CD8-positive, alpha-beta memory T cell (primary cell): ENCODE measurements at places on chromosomes 3 and 15. TPM values are rescaled to one million over a fixed set of nuclear protein-coding genes. Genes with fewer than 3 reads are reported as not detected.
A peak's percentile ranks its signal among the peaks of the same experiment; 100 is the strongest.

Gene RTP4
- 3.1 TPM for total RNA-seq

Gene ZDHHC19
- total RNA-seq = not detected

Gene FILIP1L
- 0.20 TPM for total RNA-seq

Gene SNURF
- total RNA-seq = 5.3 TPM

Gene GOLGA6D
- not detected for total RNA-seq

Gene SNTN
- total RNA-seq = not detected

Gene SLC51A
- not detected for total RNA-seq

Gene OR5K2
- not detected for total RNA-seq

Gene CD200
- 17.9 TPM for total RNA-seq

Gene XYLB
- total RNA-seq = 5.7 TPM

Gene NEDD4
- total RNA-seq = 9.7 TPM

- peak overlapping the region; percentile 49 for H3K27ac ChIP-seq
- H3K36me3 ChIP-seq = no peaks in the 10 kb centered on the region
- DNase-seq = peak; percentile 70
- no peaks in the 10 kb centered on the region for H3K27me3 ChIP-seq
- H3K4me1 ChIP-seq = peaks cover 38% of the 10 kb centered on the region
Measured at GRCh38 chr15:90059208-90059985, 42.9 kb downstream of the IDH2 start.

GRCh38 chr15:90082140-90082715 is 20.0 kb downstream of the IDH2 start:
- H3K4me1 ChIP-seq = no peaks in the 10 kb centered on the region
- H3K27ac ChIP-seq = no peak overlapping the region
- H3K27me3 ChIP-seq = no peaks in the 10 kb centered on the region
- DNase-seq = no peak

GRCh38 chr3:142809259-142809658 is 79.6 kb downstream of the PCOLCE2 start:
- H3K27me3 ChIP-seq = no peaks in the 10 kb centered on the region
- no peaks in the 10 kb centered on the region for H3K4me1 ChIP-seq
- no peak overlapping the region for H3K4me3 ChIP-seq
- no peaks in the 10 kb centered on the region for H3K36me3 ChIP-seq
- DNase-seq = no peak
- H3K27ac ChIP-seq = no peak overlapping the region

DNA sequence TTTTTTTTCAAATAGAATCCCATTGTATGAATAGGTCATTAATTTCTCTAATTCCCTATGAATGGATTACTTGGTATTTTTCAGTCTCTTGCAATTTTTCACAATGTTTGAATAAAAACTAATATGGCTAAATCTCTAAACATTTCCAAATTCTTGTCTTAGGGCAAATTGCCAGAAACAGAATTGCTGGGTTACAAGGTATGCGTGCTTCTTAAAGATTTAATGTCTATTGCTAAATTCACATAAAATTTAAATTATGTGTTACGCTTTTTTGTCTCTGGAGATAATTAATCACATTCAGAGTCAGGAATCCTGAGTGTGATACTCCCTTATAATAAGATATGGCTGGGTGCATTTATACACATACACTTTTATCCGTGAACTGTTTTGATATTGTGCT is 264.5 kb upstream of the TBL1XR1 start:
- H3K4me3 ChIP-seq = no peak overlapping the region
- DNase-seq = no peak
- H3K36me3 ChIP-seq = no peaks in the 10 kb centered on the region
- no peaks in the 10 kb centered on the region for H3K27me3 ChIP-seq

DNA sequence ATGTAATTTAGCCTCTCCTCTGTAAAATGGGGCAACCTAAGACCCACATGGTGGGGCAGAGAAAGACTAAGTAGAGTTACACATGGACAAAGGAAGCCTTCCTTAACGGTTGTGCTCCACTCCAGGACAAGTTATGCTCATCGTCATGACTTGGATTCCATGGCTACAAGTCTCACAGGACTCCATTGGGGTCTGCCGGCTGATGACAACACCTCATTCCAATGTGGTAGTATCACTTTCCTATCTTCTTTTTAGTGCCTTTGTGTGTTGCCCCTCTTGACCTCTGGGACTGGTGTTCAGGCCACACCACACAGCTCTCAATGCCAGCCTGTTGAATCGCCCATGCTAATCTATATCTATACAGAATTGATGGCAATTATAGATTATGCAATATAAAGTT is 181.3 kb upstream of the WNT5A start:
- H3K4me1 ChIP-seq = no peaks in the 10 kb centered on the region
- H3K27me3 ChIP-seq = no peaks in the 10 kb centered on the region
- H3K27ac ChIP-seq = no peak overlapping the region
- no peak for DNase-seq

- H3K4me1 ChIP-seq = no peaks in the 10 kb centered on the region
- H3K27me3 ChIP-seq = no peaks in the 10 kb centered on the region
- no peak overlapping the region for H3K4me3 ChIP-seq
- H3K36me3 ChIP-seq = no peaks in the 10 kb centered on the region
- no peak overlapping the region for H3K27ac ChIP-seq
- DNase-seq = no peak
Measured at GRCh38 chr3:35224565-35225295, 414.6 kb upstream of the ARPP21 start.

- H3K4me1 ChIP-seq = no peaks in the 10 kb centered on the region
- no peak overlapping the region for H3K4me3 ChIP-seq
- no peak overlapping the region for H3K27ac ChIP-seq
Measured at GRCh38 chr15:52052066-52052935, 33.3 kb downstream of the MAPK6 start.

GRCh38 chr3:136196064-136196400 is at the start of gene MSL2:
TSS of gene MSL2 (minus strand) at chr3:136196335. CDS start at chr3:136195113, 1,222 bp downstream.
- H3K4me3 ChIP-seq = peak within 1 kb of the TSS; percentile 89
- peak within 1 kb of the TSS; percentile 84 for H3K27ac ChIP-seq
- no peaks in the 10 kb centered on the region for H3K36me3 ChIP-seq
- H3K27me3 ChIP-seq = no peaks in the 10 kb centered on the region
- H3K4me1 ChIP-seq = peaks cover 29% of the 10 kb centered on the region
- DNase-seq = no peak

GRCh38 chr15:35987056-35987455 is 441.1 kb upstream of the DPH6 start:
- DNase-seq = no peak
- no peaks in the 10 kb centered on the region for H3K36me3 ChIP-seq
- no peaks in the 10 kb centered on the region for H3K27me3 ChIP-seq
- no peak overlapping the region for H3K27ac ChIP-seq
- no peaks in the 10 kb centered on the region for H3K4me1 ChIP-seq

GRCh38 chr15:77895742-77896141 is 181.8 kb downstream of the TBC1D2B start:
- no peaks in the 10 kb centered on the region for H3K27me3 ChIP-seq
- H3K4me3 ChIP-seq = no peak overlapping the region
- DNase-seq = peak; percentile 7
- no peaks in the 10 kb centered on the region for H3K36me3 ChIP-seq
- H3K4me1 ChIP-seq = no peaks in the 10 kb centered on the region
- no peak overlapping the region for H3K27ac ChIP-seq

DNA sequence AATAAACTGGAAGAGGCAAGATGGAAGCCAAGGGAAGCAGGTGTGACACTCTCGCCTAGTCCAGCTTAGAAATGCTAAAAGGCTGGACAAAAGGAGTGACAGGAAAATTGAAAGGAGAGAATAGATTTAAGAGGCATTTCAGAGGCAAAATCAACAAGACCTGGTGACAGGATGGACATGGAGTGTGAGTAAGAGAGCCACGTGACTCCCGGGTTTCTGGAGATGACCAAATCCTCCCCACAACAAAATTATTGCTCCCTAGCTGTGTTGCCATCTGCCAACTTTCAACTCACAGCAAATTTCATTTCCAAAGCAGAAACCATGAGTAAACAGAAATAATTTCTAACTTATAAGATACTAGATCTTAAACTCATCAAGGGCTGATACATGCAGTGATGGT is 52.6 kb downstream of the MTHFS start:
- peaks cover 6% of the 10 kb centered on the region for H3K36me3 ChIP-seq
- DNase-seq = no peak
- no peaks in the 10 kb centered on the region for H3K4me1 ChIP-seq
- no peak overlapping the region for H3K27ac ChIP-seq

DNA sequence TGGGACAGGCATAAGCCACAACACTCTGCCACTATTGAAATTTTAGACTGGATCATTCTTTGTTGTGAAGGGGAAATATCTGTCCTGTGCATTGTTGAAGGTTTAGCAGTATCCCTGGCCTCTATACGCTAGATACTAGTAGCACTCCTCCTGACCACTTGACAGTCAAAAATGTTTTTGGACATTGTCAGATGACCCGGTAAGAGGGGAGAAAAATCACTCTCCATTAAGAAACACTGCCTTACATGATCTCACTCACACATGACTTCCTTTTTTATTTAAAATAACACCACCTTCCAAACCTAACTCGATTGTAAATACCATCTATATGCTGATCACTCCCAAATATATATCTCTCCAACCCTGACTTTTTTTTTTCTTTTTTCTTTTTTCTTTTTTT is 15.3 kb upstream of the HLTF start:
- no peak overlapping the region for H3K4me3 ChIP-seq
- no peaks in the 10 kb centered on the region for H3K4me1 ChIP-seq
- no peak for DNase-seq

- no peaks in the 10 kb centered on the region for H3K27me3 ChIP-seq
- DNase-seq = no peak
- no peak overlapping the region for H3K27ac ChIP-seq
- H3K4me3 ChIP-seq = no peak overlapping the region
Measured at GRCh38 chr3:197024881-197025735, 4.5 kb downstream of the MELTF start.

DNA sequence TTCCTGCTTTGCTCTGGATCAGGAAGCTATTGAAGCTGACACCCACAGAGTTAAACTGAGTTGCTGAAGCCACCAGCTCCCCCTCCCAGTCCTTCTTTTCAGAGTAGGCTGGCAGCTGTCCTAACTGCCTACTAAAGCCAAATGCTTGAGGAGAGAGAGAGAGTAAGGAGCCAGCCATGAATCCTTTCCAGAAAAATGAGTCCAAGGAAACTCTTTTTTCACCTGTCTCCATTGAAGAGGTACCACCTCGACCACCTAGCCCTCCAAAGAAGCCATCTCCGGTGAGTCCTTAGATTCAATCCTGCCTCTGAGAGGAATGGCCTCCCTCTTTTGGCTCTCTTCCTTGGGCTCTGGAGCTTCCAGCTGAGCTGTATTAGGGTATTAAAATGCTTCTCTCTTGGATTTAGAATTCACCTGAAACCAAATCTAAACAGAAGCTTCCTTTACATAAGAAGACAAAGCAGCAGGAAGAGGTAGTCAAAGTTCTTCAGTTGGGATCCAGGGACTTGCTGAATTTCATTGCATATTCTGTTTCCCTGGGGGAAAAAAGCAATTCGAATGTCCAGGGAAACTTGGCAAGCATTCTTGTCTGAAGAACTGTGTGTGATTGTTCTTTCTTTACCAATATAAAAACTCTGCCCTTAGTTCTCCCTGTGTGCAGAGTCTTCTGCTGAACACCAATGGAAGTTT is at the start of gene SLC15A2:
Gene SLC15A2 (plus strand): TSS at position 101 of the 690 bp plus-strand sequence. CDS start 76 bp downstream, at position 177.
- no peaks in the 10 kb centered on the region for H3K27me3 ChIP-seq
- H3K27ac ChIP-seq = no peak within 1 kb of the TSS
- no peaks in the 10 kb centered on the region for H3K4me1 ChIP-seq
- no peak for DNase-seq
- no peak within 1 kb of the TSS for H3K4me3 ChIP-seq

- H3K27me3 ChIP-seq = no peaks in the 10 kb centered on the region
- no peaks in the 10 kb centered on the region for H3K36me3 ChIP-seq
- no peak overlapping the region for H3K4me3 ChIP-seq
Measured at GRCh38 chr3:61927332-61927731, 366.0 kb downstream of the PTPRG start.

DNA sequence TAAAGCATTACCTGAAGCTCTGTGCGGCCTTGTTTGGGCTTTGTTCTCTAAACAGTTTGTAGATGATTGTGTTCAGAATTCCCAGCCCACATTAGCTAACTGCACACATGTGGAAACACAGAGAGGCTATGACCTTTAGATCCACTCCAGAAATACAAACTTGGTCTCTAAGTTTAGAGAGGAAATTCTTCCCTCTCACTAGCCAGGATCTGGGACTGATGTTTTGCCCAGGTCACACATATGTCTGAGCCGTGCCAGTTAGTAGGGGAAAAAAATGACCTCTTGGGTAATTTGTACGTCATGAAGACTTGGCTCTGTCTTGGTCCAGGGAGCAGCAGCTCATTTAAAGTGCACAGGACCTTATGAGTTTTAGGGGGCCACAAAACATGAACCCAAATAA is 223.1 kb downstream of the RBMS3 start:
- H3K36me3 ChIP-seq = no peaks in the 10 kb centered on the region
- H3K4me1 ChIP-seq = no peaks in the 10 kb centered on the region
- no peak for DNase-seq
- H3K27ac ChIP-seq = no peak overlapping the region
- H3K4me3 ChIP-seq = no peak overlapping the region

- H3K36me3 ChIP-seq = no peaks in the 10 kb centered on the region
Measured at GRCh38 chr3:31064021-31064420, 169.6 kb upstream of the GADL1 start.

DNA sequence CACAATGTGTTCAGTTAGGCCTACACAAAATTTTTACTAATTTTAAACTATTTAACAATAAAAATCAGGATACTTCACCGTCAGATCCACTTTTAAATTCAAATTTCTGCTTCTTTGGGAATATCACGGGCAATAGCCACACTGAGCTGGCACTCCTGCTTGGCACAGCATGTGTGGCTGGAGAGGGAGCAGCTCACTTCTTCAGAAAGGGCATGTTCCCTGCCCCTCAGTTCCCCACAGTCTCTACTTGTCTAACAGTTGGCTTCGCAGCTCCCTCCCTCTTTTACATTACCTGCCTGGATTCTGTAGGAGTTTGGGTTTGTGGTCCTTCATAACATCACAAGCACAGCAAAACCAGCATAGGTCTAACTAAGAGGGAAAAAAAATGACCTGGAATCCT is 76.0 kb upstream of the TRIM42 start:
- H3K4me3 ChIP-seq = no peak overlapping the region
- no peaks in the 10 kb centered on the region for H3K27me3 ChIP-seq
- no peak for DNase-seq
- H3K27ac ChIP-seq = no peak overlapping the region
- H3K4me1 ChIP-seq = no peaks in the 10 kb centered on the region

- no peak overlapping the region for H3K4me3 ChIP-seq
- H3K27me3 ChIP-seq = no peaks in the 10 kb centered on the region
- no peaks in the 10 kb centered on the region for H3K36me3 ChIP-seq
- no peak overlapping the region for H3K27ac ChIP-seq
Measured at GRCh38 chr3:101224739-101225138, 95.6 kb downstream of the IMPG2 start.

- no peaks in the 10 kb centered on the region for H3K36me3 ChIP-seq
- peak; percentile 16 for DNase-seq
- H3K4me1 ChIP-seq = no peaks in the 10 kb centered on the region
- no peak overlapping the region for H3K4me3 ChIP-seq
- no peak overlapping the region for H3K27ac ChIP-seq
Measured at GRCh38 chr15:74835312-74835823, 7.6 kb downstream of the ULK3 start.

- H3K4me3 ChIP-seq = no peak overlapping the region
- H3K27ac ChIP-seq = no peak overlapping the region
- H3K36me3 ChIP-seq = no peaks in the 10 kb centered on the region
- no peaks in the 10 kb centered on the region for H3K4me1 ChIP-seq
Measured at GRCh38 chr3:169836078-169836941, 23.6 kb upstream of the LRRC34 start.

- no peak overlapping the region for H3K27ac ChIP-seq
- no peak overlapping the region for H3K4me3 ChIP-seq
- no peak for DNase-seq
- H3K4me1 ChIP-seq = no peaks in the 10 kb centered on the region
Measured at GRCh38 chr3:62238431-62238830, 134.9 kb downstream of the FEZF2 start.
